Left ventricle myocardium superior (tissue), 1 donor: ENCODE measurements at places on chromosomes 16 and 17.
A peak's percentile ranks its signal among the peaks of the same experiment; 100 is the strongest.

- no peak for DNase-seq
Measured at GRCh38 chr17:79826204-79826680, 13.0 kb downstream of the CBX4 start.

DNA sequence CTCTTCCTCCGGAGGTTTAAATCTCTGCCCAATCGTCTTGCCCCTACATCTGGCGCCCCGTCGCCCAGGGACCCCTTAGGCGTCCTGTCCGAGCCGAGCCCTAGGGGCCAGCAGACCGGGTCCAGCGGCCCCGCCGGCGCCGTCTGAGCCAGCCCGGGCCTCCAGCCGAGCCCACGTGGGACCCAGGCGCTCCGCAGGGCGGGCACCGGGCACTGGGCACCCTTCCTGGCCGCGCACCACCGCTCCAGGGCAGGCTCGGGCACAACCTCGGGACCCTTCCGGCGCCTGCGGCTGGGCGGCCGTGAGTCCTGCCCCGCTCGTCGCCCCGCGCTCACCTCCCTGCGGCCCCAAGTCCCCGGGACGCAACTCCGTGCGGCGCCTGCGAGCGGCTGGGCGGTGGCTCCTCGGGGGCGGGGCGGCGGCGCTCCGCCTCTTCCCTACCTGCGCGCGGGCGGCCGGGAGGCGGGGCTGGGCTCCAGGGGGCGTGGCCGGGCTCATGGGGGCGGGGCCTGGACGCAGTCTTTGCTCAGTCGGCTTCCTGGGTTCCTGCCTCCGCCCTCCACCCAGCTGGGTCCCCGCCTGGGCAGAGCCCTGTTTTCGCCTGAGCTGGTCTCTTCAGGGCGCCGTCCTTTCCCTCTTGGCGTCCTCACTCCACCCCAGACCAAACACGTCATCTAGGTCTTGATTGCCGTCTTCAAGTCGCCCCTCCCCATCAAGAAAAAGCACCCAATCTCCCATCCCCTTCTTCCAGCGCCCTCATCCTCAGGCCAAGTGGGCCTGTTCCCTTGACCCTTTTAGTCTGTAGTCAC, at the start of gene RHBDF2:
Gene RHBDF2 (minus strand): TSS at position 406 of the 809 bp plus-strand sequence. CDS start 19,899 bp downstream, outside the sequence.
- DNase-seq: peak; percentile 94

GRCh38 chr17:1123921-1124715, 55.7 kb downstream of the ABR start:
- no peak for DNase-seq

GRCh38 chr16:86527366-86527765, 17.0 kb downstream of the FOXF1 start:
- no peak for DNase-seq

DNA sequence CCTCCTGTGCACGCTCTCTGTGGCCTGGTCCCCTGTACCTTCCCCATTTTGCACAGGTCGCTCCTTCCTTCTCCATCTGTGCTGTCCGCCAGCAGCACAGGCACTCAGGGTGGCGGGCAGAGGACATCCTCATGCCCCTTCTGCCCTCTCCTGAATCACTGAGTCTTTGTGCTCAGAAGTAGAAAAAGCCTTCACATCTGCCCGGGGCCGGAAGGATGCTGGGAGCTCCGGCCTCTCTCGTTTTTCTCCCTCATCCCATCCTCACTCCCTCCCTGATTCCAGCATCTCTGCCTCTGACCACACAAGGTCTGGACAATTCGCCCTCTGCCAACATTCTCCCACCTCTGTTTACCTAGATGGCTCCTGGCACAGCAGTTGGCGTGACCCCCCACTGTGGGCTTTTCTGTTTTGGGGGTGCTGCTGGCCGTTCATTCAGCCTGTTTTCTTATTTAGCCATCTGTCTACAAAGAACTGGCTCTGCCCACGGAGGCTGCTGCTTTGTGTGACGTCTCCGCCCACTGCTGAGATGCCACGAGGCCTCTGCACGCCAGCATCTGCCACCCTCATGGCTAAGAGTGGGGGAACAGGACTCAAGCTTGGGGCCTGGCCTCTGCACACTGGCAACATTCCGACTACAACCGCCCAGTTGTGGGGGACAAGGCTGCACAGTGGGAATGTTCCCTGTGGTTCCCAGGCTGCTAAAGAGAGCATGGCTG, 36.7 kb downstream of the SEC14L5 start:
- no peak for DNase-seq

DNA sequence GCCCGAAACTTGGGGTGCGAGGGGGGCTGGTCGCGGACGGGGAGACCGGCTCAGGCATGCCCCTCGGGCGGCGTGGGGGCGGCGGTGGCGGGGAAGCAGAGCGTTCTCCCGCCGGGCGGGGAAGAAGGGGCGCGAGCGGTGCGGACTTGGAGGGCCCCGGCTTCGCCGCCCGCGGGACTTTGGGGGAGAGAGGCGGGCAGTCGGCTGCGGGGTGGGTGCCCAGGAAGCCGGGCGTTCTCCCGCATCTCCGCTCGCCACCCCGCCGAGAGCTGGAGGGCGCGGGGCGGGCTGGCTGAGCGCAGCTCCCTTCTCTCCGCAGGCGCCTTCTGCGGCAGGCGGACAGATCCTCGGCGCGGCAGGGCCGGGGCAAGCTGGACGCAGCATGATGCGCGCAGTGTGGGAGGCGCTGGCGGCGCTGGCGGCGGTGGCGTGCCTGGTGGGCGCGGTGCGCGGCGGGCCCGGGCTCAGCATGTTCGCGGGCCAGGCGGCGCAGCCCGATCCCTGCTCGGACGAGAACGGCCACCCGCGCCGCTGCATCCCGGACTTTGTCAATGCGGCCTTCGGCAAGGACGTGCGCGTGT, 772 bp downstream of the NTN1 start:
- DNase-seq: peak; percentile 69

- no peak for DNase-seq
Measured at GRCh38 chr17:77126519-77126918, 14.2 kb upstream of the SEC14L1 start.

- no peak for DNase-seq
Measured at GRCh38 chr17:79064026-79064425, 10.6 kb upstream of the ENGASE start.

DNA sequence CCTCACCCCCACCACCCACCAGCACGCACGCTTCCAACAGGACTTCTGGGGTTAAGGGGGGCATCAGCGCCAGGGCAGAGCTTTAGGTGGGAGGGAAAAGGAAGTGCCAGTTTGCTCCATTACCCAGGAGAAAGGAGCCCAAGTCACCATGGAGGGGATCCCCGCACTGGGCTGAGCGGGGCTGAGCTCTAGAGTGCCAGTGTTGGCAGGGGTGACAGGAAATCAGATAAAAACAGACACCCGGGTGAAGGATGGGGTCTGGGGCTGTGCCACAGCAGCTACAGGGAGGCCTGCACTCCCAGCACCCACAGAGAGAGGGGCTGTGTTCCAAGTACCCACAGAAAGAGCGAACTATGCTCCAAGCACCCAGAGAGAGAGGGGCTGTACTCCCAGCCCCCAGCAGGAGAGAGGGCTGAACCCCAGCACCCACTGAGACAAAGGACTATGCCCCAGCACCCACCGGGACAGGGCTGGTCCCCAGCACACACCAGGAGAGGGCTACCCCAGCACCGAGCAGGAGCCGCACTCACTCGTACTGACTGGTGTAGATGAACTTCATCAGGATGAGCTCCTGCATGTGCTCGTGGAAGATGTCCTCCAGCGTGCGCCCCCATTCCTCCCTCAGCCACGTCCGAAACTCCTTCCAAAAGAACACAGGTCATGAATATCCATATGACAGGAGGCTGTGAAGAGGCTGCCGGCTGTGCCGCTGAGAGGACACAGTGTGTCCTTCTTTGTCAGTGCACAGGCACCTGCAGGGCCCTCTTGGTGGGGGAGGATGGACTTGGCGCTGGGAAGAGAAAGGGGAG, 18.6 kb upstream of the C16orf95 start:
- DNase-seq: no peak

DNA sequence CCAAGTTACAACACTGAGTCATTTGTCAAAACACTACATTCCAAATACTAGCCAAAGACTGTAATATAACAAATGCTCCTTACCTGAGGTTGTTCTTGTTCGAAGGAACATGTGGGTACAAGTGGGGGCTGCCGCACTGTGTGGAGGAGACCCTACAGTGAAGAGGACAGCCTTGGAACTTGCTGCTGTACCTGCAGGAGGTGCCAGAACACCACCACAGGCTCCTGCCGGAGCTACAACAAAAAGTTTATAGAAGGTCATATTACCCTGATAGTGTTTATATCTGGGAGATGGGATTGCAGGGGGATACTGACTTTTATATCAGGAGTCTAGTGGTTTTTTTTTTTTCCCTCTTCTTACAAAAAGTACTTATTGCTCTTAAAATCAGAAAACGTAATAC, 37.8 kb upstream of the ALDH3A1 start:
- DNase-seq: no peak

DNA sequence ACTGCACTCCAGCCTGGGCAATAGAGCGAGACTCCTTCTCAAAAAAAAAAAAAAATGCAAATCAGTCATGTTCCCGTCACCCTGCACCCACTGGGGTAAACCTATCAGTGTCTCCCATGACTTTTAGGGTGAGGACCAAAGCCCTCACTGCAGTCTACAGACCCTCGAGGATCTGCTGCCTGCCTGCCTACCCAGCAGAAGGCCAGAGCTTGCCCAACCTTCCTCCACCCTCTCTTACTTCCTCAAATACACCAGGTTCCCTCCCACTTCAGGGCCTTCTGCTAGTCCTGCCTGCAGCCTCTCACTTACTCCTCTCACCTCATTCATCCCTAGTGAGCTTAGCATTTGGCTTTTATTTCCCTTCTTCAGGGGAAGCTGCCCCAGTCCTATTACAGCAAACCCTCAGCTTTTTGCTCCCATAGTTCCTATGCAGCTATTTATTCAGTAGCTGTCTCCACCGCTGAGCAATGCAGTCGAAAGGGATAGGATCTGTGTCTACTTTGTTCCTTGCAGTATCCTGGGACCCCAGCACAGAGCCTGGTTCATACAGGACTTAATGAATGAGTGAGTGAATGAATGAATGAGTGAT, 17.8 kb upstream of the TOB1 start:
- DNase-seq: no peak

GRCh38 chr16:6081320-6081976, 983.9 kb upstream of the EEF2KMT start:
- DNase-seq: no peak

DNA sequence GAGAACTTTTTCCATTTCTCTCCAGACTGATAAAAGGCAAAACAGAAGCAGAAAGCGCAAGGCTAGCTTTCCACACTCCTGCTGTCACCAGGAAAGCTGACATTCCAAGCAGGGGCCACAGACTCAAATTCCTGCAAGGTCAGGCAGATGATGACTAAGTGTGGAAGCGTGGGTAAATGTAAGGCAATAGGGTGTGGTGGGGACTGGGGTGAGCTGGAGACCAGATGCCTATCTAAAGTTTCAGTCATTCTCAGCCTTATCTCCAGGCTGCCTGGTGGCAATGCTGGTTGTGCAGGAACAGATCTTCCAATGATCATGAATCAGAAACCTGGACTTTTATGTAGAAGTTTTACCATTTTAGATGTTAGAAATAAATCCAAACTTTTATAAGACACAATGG, 224.1 kb downstream of the GSG1L start:
- no peak for DNase-seq

- no peak for DNase-seq
Measured at GRCh38 chr16:750485-750884, 9.7 kb upstream of the CIAO3 start.

DNA sequence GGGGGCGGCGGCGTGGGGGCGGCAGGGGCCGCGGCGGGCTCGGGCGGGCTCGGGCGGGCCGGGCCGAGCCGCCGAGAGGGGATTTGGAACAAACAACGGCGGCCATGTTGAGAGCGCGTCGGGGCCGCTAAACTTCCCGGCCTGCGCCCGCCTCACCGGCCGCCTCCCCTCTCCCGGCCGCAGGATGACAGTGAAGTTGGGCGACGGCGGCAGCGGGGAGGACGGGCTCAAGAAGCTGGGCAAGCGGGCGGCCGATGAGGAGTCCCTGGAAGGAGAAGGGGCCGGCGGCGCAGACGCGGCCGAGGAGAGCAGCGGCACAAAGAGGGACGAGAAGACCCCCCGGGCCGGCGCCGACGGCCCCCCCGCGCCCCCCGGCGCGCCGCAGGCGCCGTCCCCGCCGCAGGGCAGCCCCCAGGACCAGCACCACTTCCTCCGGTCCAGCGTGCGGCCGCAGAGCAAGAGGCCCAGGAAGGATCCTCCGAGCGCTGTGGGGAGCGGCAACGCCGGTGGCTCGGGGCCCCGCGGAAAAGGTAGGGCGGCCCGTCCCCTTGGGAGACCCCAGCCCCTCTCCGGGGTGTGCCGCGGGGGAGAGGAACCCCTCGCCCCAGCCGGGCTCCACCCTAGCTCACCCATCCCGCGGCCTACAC, 2.4 kb downstream of the CRAMP1 start:
- peak; percentile 56 for DNase-seq

DNA sequence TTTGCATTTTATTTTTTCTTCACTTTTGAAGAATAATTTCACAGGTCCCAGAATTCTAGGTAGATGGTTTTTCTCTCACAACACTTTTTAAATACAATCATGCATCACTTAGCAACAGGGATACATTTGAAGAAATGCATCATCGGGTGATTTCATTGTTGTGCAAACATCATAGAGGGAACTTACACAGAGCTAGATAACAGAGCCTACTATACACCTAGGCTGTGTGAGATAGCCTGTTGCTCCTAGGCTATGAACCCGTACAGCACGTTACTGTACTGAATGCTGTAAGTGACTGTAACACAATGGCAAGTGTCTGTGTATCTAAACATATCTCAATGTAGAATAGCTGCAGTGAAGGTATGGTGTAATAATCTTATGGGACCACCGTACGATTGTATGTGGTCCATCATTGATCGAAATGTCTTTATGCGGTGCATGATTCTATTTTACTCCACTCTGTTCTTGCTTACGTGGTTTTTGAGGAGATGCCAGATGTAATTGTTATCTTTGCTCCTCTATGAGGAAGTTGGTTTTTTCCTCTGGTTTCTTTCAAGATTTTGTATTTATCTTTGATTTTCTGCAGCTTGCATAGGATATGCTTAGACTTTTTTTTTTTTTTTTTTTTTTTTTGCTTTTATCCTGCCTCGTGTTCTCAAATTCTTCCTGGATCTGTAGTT, 35.5 kb upstream of the TMEM92 start:
- no peak for DNase-seq

GRCh38 chr17:46978489-46979146, 435 bp downstream of the RPRML start:
- DNase-seq: peak; percentile 46

DNA sequence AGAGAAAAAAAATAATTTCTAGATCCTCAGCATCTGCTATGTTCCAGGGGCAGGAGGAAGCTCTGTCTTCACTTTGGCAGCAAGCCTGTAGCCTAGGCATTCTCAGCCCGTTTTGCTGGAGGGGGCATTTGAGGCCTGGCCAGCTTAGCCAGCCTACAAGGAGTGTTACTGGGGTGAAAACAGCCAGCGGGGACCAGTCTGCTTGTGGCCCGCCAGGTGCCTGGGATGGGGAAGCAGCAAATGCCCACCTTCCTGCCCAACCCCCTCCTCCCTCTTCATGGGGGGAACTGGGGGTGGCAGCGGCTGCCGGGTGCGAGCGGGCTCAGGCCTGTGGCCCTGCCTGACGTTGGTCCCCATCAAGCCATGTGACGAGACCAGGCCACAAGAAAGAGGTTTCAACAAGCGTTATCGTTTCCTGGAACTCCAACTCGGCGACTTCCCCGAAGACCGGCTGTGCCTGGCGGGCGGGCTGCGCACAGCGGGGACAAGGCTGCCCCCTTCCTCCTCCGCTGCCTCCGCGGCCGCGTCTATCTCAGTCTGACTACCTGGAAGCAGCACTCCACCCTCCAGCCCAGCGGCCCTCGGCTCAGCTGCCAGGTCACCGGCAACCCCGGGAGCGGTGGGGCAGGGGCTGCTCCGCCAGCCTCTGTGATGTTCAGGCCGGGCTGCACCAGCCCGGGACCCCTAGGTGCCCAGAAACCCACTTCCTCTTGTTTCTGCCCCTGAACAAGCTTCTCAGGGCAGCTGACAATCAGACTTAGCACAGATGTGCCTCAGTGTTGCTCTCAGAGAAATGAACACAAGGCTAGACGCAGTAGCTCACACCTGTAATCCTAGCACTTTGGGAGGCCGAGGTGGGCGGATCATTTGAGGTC, 22.9 kb downstream of the SOCS1 start:
- peak; percentile 65 for DNase-seq
